Cardiac septum (tissue), 1 donor: ENCODE measurements at places on chromosomes 3 and 15. TPM values are rescaled to one million over a fixed set of nuclear protein-coding genes. Genes with fewer than 3 reads are reported as not detected.

- DNase-seq, result no peak
Measured at GRCh38 chr15:77192451-77192850, 121.5 kb upstream of the TSPAN3 start.

DNA sequence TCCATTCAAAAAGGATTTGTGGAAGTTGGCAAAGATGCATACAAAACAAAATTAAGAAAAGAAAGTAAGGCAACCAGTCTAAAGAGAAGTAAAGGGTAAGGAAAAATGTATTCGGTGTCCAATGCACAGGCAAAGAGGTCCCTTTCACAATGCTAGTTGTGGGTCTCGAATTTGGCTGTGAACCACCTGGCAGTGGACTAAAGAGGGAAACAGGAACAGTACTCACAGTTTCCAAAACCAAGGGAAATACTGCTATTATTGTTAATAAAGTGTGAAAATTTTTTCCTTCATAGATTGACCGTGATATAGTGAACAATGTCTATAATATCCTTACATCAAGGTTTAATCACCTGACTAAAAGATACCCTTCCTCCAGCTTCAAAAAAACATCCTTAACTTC, 57.9 kb downstream of the TNIK start:
- no peak for DNase-seq

- DNase-seq, result no peak
Measured at GRCh38 chr15:44882499-44882968, 74.0 kb upstream of the TERB2 start.

Gene EPHA3
- 9.2 TPM for total RNA-seq

GRCh38 chr3:11764931-11765363, 81.7 kb downstream of the TAMM41 start:
- no peak for DNase-seq

Gene PRKCD
- total RNA-seq, result 10.6 TPM

GRCh38 chr15:62809115-62809967, 233.2 kb upstream of the TPM1 start:
- DNase-seq, result no peak

GRCh38 chr15:45129651-45130129, at the start of the genes DUOX1 and DUOXA1:
TSS of gene DUOX1 (plus strand) at chr15:45129994. CDS start at chr15:45131967, 1,973 bp downstream.
TSS of gene DUOXA1 (minus strand) at chr15:45129879. CDS start at chr15:45123014, 6,865 bp downstream.
- DNase-seq, result no peak

Gene TMEM212
- total RNA-seq, result not detected

DNA sequence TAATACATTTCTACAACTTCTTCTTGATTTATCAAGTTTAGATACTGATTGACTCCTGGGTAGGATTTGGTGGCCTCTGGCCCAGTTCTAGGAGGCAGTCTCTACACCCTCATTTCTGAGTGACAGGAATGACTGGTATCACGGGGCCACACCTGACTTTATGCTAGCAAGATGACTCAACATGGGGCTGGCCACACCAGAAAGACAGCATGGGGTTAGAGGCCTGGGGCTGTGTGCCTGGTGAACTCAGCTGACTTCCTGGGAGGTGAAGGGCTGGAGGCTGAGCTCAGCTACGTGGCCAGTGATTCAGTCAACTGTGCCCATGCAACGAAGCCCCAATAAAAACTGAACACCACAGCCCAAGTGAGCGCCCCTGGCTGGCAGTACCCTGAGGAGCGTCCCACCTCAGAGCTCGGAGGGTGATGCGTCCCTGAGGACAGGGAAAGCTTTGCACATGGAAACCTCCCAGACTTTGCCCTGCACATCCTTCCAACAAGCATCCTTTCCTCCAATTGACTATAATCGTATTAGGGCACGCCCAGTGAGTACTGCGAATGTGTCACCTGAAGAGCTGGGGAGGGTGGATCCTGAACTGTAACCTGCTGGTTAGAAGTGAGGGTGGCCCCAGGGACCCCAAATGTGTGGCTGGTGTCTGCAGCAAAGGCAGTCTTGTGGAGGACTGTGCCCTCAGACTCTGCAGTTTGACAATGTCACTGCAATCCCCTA, 57.2 kb downstream of the NIPA2 start:
- no peak for DNase-seq
